ENCODE measurements at places on chromosomes 16 and 17.

- DNase-seq = no peak
Observed at GRCh38 chr17:42743595-42744282, 1.1 kb downstream of the EZH1 start.

GRCh38 chr17:61126473-61127249 lies 273.0 kb upstream of the TBX2 start:
- DNase-seq = no peak

GRCh38 chr17:62899361-62899760 lies 66.7 kb upstream of the TANC2 start:
- DNase-seq = no peak

- no peak for DNase-seq
Observed at GRCh38 chr17:68176718-68177117, 71.1 kb upstream of the AMZ2 start.

DNA sequence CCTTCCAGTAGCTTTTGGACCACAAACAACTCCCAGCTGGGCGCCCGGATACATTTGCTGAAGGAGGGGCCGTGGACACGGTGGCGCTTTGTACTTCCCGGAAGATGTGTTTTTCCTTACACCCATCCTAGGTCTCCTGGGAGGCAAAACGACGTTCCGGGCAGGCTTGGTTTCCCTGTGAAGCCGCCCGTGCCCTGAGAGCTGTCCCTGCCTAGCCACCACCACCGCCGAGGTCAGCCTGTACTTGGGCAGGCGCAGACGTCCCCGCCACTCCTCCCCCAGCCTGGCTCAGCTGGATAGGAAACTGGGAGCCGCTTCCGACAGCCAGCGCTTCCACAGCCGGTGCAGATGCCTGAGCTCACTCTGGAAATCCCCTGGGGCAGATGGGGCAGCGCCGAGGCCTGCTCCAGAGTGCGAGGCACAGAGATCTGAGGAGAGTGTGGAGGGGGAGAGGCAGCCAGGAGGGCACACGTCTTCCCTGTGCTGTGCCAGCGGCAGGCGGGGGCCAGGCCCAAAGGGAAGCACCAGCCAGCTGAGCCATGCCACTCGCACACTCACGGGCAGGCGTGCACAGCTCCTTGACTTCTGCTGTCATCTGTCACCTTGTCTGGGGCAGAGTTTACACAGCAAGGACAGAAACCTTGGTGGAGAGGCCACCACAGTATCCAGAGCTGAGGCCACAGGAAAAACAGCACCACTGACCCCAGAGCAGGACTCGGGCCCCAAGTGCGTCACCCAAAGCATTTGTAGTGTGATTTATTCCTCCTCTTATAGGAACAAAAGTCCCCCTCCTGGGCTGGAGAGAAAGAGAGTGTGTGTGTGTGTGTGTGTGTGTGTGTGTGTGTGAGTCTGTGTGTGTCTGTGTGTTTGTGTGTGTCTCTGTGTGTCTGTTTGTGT lies 3.0 kb downstream of the RHBDF2 start:
- no peak for DNase-seq

DNA sequence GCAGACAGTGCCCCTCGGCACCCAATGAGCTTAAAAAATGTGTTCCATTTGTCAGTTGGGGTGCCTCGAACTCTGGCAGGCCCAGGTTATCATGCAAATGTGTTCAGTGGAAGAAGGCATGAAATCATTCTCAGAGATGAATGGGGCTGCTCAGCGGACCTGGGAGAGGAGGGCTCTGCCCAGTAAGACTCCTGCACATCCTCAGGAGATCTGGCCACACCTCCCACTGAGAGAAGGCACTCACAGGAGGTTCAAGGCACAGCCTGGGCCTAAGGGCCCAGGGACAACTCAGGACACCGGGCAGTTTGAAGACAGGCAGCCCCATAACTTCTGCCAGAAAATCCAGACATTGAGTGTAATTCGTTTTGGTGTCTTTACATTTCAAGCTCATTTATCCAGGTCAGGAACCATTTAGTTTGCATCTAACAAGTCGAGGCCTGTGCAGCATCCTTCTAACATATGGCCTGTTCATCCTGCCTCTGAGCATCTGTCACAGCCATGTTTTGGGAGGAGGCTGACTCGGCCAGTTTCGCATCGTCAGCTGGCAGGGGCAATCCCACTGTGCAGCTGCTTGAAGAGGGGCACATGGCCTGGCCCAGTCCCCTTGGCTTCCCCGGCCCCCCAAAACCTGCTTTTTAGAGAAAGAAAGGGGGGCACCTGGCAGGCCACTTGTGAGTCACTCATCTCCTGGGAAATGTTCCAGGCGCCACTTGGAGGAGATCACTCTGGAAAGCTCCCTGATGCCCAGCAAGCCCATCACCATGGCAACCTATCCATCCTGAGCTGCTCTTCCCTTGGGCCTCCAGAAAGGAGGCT lies 31.2 kb upstream of the BCAR1 start:
- DNase-seq = no peak

- DNase-seq = no peak
Observed at GRCh38 chr17:39759204-39759603, 21.5 kb downstream of the GRB7 start.

GRCh38 chr16:1048442-1049112 lies 24.0 kb upstream of the SSTR5 start:
- DNase-seq = no peak

- no peak for DNase-seq
Observed at GRCh38 chr17:17322516-17323510, 19.6 kb downstream of the NT5M start.

DNA sequence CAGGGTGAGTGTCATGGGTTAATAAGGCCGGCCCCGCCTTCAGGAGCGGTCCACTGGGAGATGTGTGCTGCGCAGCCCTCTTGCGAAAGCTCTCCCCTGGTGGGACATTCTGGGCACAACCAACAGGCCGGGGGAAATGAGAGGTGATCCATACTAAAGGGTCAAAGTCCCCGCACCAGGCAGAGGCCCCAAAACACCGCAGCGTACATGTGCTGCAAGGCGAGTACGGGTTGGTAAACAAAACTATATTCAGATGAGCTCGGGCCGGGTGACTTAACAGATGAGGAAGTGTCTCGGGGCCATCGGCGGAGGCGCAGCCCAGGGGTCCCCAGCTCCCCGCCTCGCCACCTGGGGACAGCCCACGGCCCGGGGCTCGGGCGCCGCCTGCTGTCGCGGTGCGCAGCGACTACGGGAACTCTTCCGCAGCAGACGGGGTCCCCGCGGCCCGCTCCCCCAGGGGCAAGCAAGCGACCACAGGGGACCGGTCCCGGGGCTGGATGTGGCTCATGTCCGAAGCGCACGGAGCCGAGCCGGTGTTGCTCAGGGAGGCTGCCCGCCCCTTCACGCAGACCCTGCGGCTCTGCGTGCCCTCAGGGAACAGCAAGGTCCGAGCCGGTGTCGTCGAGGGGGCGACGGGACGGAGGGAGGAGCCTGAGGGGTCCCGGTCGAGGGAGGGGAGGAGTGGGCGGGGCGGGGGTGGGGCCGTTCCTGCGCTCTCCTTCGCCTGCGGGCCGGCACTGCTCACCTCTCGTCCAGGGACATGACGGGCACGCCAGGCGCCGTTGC lies at the start of gene RAB37:
RAB37 (plus strand) TSS at position 744 of the 786 bp plus-strand sequence; CDS start at position 761, 17 bp downstream.
- DNase-seq = no peak

- no peak for DNase-seq
Observed at GRCh38 chr17:56297184-56297583, 143.9 kb downstream of the ANKFN1 start.

GRCh38 chr17:4147751-4148310 lies 4.8 kb downstream of the CYB5D2 start:
- DNase-seq = no peak

DNA sequence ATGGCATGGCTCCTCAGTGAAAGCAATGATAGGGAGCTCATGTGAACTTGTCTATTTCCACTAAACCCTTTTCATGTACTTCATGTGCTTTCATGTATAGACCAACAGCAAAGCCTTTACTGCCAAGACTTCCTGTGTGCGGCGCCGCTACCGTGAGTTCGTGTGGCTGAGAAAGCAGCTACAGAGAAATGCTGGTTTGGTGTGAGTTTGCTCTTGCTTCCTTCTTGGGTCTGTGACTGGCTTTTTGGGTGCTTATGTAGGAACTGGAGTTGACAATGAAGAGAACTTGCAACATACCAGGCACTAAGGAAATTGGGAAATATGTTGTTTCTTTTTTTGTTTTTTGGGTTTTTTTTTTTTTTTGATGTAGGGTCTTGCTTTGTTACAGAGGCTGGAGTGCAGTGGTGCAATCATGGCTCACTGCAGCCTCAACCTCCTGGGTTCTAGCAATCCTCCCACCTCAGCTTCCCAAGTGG lies 5.7 kb downstream of the SNX11 start:
- no peak for DNase-seq

DNA sequence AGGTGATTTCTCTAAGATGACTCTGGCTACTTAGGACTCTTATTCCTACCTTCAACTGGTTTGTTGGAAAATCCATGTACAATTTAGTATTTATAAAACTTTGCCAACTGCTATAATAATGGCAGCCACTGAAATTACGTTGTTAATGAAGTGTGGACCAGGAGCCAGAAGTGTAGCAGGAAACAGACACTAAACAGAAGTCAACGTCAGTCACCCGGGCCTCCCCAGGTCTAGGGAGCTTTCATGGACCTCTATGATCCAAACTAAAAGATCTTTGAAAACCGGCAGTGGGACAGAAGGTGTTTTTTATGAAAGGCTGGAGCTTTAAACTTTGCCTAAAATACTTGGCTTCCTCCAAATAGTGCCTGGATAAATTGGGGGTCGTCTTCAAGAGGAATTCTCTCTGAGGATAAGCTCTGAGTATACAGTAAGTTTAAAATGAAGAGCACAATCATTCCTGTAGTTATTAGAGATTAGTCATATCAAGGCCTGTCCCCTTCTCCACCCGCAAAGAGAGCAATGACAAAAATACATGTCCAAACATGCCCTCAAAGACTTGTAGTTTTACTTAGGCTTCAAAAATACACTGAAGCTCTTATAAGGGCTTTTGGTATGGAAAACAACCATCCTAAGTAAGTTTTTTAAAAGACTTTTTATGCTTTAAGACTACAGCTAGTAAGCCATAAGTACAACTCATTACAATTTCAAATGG lies 34.6 kb downstream of the DCUN1D3 start:
- DNase-seq = no peak

GRCh38 chr16:18834864-18835263 lies 33.5 kb upstream of the ARL6IP1 start:
- DNase-seq = no peak

GRCh38 chr17:15257258-15257788 lies 7.8 kb downstream of the PMP22 start:
- DNase-seq = peak; percentile 37

DNA sequence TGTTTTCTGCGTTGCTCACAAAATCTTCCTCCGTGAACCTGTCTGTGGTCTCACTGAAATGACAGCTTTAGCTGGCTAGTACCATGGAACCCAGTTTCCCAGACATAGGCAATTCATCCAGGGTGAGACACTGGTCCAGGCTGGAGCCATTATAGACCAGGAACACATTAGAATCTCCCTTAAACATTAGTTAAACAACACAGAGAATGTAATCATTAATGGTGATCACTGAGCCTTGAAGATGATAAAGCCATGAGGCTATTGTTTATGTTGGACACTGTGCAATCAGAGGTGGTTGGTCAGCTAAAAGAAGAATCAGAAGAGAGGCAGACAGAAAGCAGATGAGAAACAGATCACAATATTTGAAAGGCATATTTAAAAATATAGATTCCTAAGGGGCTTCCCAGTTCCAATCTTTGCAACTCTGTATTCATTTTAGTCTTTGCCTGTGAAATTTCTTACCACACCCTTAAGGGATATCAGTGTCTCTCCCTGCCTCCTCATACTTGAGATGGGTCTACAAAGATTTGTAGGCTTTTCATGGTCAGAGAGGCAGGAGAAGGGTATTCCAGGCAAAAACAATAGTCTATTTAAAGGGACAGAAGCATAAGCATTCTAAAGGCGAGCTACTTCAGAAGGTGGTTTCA lies 317.9 kb downstream of the MAP2K6 start:
- DNase-seq = no peak

GRCh38 chr16:15055141-15056053 lies 477 bp downstream of the NTAN1 start:
- DNase-seq = no peak

DNA sequence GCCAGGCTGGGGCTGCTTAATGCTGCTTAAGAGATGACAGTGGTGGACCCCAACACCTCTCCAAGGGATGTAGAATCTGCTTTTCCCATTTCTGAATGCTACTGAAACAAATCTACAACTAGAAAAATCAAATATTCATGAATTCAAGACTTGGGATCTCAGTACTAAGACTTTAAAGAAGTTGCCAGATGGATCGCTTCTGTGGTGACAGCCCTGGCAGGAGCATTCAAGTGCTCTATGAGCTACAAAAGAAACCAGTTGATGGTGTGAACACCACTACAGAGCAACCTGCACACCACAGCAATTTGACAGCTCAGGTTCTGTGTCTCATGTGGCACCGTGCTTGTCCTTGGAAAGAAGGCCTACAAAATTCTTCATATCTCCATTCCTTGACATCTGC lies 42.6 kb downstream of the SIAH1 start:
- DNase-seq = no peak

GRCh38 chr17:45703806-45704205 lies 80.3 kb upstream of the CRHR1 start:
- no peak for DNase-seq

DNA sequence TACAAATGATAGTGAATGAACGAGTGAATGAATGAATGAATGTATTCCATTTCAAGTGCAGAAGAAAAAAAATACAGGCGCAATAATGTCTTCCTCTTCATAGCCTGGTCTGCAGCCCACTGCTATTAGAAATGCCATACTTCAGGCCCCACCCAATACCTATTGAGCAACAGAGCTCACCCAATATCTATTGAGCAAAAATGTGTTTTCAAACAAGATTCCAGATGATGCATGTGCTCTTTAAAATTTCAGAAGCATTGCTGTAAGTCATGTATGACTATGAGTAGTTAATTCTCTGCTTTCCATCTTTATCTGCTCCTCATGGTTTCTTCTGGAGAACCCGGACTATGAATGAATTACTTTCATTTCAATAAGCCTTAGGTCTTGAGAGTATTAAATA lies 308.2 kb downstream of the XYLT1 start:
- DNase-seq = no peak

DNA sequence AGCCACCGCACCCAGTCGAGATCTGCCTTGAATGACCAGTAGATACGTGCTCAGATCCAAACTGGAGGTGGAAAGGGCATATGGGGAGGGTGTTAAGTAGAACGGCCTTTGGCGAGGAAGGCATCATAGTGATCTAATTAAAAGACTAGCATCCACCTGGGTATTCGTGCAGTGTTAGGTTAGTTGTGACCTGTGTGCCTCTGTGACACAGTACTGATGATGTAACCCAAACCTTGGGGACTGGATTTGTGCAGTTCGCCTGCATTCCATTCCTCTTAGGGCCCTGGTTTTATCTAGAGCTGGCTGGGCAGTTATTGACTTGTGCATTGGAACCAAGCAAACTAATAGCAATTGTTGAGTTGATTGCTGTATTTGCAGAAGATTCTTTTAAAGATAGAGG lies 47.9 kb downstream of the SNX29 start:
- DNase-seq = no peak

Measured in NCI-H1048 (cell line).